NCI-H82 (cell line): ENCODE measurements at places on chromosomes 4 and X.

GRCh38 chrX:149720021-149720689, 8.3 kb downstream of the MAGEA11 start:
- DNase-seq: peak; percentile 61

DNA sequence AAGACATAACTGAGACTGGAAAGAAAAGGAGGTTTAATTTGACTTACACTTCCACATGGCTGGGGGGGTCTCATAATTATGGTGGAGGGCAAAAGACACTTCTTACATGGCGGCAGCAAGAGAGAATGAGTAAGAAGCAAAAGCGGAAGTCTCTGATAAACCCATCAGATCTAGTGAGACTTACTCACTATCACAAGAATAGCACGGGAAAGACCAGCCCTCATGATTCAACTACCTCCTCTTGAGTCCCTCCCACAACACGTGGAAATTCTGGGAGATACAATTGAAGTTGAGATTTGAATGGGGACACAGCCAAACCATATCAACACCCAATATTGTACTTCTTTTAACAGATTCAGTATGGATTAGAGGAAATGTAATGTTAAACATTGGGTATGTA, 646.6 kb downstream of the ANKRD50 start:
- DNase-seq: no peak

GRCh38 chr4:108301545-108302251, 133.0 kb upstream of the LEF1 start:
- DNase-seq: no peak

- DNase-seq: no peak
Observed at GRCh38 chrX:8033175-8033574, 106.0 kb upstream of the PNPLA4 start.

DNA sequence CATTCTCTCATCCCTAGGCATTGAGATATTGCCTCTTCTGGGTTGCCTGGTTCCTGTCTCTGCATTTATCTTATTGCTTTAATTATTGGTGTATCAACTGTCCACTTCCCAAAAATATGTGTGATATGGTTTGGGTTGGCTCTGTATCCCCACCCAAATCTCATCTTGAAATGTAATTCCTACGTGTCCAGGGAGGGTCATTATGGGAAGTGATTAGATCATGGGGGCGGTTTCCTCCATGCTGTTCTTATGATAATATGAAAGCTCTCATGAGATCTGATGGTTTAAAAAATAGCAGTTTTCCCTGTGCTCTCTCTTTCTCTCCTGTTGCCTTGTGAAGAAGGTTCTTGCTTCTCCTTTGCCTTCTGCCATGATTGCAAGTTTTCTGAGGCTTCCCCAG, 308.3 kb upstream of the HS3ST1 start:
- no peak for DNase-seq

DNA sequence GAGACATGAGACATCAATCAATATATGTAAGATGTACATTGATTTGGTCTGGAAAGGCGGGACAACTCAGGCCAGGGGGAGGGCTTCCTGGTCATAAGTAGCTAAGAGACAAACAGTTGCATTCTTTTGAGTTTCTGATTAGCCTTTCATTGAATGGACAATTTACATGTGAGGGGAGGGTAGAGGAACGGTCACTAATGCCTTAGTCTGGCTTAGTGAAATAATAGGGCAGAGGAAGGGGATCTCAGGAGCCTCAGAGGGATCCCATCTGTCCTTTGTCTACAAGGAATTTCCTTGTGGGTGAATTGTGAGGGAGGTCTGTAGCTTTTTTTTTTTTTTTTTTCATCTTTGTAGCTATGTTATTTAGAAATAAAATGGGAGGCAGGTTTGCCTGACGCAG, 88.3 kb downstream of the GK start:
- DNase-seq: peak; percentile 76

- peak; percentile 29 for DNase-seq
Observed at GRCh38 chrX:40298572-40299479, 201.1 kb upstream of the BCOR start.
